ENCODE measurements at places on chromosomes 4 and X. TPM values are rescaled to one million over a fixed set of nuclear protein-coding genes. Genes with fewer than 3 reads are reported as not detected.

- no peak for DNase-seq
These were observed 167.6 kb upstream of the ANK2 start for GRCh38 chr4:112881842-112882241.

GRCh38 chr4:11503166-11503565 is 74.5 kb upstream of the HS3ST1 start:
- no peak for DNase-seq

- peak; percentile 61 for DNase-seq
These were observed 3.9 kb downstream of the MAML3 start for GRCh38 chr4:140149846-140150635.

The GLUD2 gene
- 1.6 TPM for total RNA-seq

The SPIN4 gene
- total RNA-seq = 3.6 TPM

- DNase-seq = peak; percentile 43
These were observed 34.4 kb upstream of the ANXA3 start for GRCh38 chr4:78517050-78517652.

GRCh38 chr4:139955600-139955999 is 198.4 kb downstream of the MAML3 start:
- DNase-seq = no peak

The NKX3-2 gene
- total RNA-seq = under 0.01 TPM

The PABPC1L2B gene
- total RNA-seq = not detected

GRCh38 chr4:27215220-27215826 is 354.7 kb downstream of the STIM2 start:
- DNase-seq = no peak

- DNase-seq = no peak
These were observed 124.6 kb downstream of the RRAGB start for GRCh38 chrX:55841962-55842752.

- DNase-seq = peak; percentile 43
These were observed 124.1 kb upstream of the TBL1X start for GRCh38 chrX:9340598-9341290.

DNA sequence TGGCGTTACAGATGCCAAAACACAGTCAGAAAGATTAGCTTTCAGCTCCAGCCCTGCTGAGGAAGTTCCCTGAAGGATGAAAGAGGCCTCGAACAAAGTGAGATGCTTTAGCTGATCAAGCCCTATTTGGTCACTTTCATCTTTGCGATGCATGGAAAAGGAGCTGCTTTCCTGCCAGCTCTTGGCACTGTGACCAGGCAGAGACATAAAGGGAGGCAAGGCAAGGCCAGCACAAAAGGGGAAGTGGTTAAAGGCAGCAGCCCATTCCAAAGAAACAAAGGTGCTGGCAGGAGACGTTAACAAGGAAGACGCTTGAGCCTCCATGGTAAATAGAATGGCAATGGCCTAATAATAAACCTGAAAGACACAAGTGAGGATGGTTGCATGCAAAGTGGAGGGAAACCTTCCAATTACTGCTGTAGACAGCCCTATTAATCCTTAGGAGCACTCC is 617.1 kb upstream of the INTU start:
- DNase-seq = no peak

The TKTL2 gene
- total RNA-seq = not detected

- DNase-seq = peak; percentile 78
These were observed 8.1 kb downstream of the MORF4L2 start for GRCh38 chrX:103678199-103678993.

GRCh38 chr4:123825596-123826291 is 429.1 kb downstream of the SPRY1 start:
- peak; percentile 91 for DNase-seq

- no peak for DNase-seq
These were observed 121.5 kb downstream of the REELD1 start for GRCh38 chr4:146335763-146336409.

- DNase-seq = peak; percentile 52
These were observed 74.7 kb upstream of the TBL1X start for GRCh38 chrX:9390121-9390520.

- DNase-seq = no peak
These were observed 18.9 kb downstream of the LAMP2 start for GRCh38 chrX:120450163-120450562.

DNA sequence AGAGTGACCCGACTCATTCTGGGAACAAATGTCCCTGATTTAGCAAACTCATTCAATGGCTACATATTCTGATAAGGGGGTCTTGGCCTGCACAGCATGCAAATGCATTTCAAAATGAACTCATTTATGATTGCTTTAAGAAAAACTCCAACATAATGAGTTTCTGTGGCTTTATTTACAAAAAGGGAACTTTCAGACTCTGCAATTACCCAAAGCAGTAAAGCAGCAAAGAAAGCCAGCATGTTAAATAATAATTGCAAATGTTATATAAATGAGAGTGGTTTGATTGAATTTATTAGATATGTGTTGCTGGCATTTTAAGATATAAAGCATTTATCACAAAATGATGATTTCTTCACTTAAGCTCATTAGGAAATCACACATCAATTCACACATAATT is 295.7 kb downstream of the FBXW7 start:
- DNase-seq = no peak

The CT83 gene
- total RNA-seq = not detected

GRCh38 chr4:131531087-131531486 is 1618.0 kb upstream of the PCDH10 start:
- no peak for DNase-seq

DNA sequence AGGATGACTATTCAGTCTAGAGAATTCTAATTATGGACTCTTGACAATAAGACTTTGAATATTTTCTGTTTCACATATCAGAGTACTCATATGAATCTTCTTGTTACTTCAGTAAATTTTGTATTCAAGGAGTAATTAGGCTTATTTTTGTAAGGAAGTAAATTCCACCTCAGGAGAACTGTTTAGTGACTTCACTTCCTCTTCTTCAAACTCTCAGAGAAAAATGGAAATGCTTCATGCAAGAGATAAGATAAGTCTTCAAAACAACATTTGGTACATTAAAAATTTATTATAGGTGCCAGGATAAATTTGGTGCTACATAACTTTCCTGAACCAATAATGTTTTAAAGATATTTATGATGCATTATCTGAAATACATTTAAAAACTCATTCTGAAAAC is 1421.9 kb downstream of the PCDH7 start:
- DNase-seq = no peak

The RNF128 gene
- total RNA-seq = 4.8 TPM

- peak; percentile 6 for DNase-seq
These were observed 448.3 kb upstream of the SLIT2 start for GRCh38 chr4:19803406-19803805.

- no peak for DNase-seq
These were observed 183.5 kb upstream of the GPC4 start for GRCh38 chrX:133598601-133599335.

- no peak for DNase-seq
These were observed 257.0 kb downstream of the IDS start for GRCh38 chrX:149248073-149248625.

The SSX5 gene
- not detected for total RNA-seq

- no peak for DNase-seq
These were observed 273.7 kb downstream of the HNRNPD start for GRCh38 chr4:82099928-82100579.

DNA sequence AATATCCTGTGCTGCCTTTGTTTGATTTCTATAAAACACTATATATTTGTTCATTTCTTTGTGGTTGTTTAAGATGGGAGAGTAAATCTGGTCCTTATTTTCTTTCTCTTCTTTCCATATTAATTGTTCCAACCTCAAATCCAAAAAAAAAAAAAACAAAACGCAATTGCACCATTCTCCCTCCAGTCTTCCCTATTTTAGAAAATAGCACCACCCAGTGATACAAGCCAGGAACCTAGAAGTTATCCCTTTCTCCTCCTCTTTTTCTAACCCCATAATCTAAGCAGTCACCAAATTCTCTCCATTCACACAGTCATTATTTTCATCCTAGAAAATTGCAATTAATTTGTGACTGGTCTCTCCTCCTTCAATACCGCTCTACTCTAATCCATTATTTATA is 107.8 kb downstream of the GABRA3 start:
- DNase-seq = no peak

- DNase-seq = no peak
These were observed 515.6 kb upstream of the GNPDA2 start for GRCh38 chr4:45241976-45242375.

DNA sequence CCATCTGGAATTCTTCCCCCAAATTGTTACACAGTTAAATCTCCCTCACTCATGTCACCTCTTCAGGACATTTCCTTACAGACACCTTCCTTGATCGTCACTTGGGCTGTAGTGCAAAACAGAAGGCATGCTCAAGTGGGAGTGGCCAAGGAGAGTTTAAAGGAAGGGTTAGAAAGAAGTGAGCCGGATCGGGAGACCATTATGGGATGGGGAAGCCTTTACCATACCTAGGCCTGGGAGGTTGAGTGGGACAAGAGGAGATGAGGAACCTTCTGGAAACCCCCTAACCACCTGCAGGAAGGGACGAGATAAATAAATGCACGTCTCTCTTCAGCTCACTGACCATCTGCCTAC is 102.7 kb downstream of the UCHL1 start:
- no peak for DNase-seq

DNA sequence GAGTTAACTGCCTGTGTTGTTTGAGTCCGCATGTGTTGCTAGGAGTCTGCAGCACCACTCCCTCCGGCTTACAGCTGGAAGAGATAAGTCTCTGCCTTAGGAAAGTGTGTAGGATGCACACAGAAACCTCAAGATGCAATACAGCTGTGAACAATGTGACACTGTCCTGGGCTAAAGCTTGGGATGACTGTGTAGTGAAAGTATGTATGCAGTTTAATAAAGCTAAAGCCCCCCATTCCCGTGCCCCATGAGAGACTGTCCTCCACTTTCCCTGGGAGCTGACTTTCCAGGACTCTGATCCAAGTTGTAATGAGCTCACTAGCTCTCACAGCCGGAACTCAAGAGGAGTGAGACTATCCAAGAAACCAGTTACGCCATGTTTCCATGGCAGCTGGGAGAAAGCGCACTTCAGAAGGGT is 156.6 kb upstream of the FTHL17 start:
- peak; percentile 85 for DNase-seq

- DNase-seq = no peak
These were observed 25.7 kb downstream of the SLC39A8 start for GRCh38 chr4:102319594-102319993.

GRCh38 chr4:128913228-128913627 is 103.7 kb downstream of the JADE1 start:
- DNase-seq = no peak

GRCh38 chr4:54439831-54440243 is 210.7 kb downstream of the PDGFRA start:
- peak; percentile 41 for DNase-seq

The GABRE gene
- 1.3 TPM for total RNA-seq

- no peak for DNase-seq
These were observed 3.8 kb downstream of the DOK7 start for GRCh38 chr4:3466691-3467600.

- peak; percentile 69 for DNase-seq
These were observed 173.7 kb downstream of the PABPC4L start for GRCh38 chr4:134027931-134028330.

- DNase-seq = no peak
These were observed 19.8 kb upstream of the TASL start for GRCh38 chrX:30597216-30598012.

DNA sequence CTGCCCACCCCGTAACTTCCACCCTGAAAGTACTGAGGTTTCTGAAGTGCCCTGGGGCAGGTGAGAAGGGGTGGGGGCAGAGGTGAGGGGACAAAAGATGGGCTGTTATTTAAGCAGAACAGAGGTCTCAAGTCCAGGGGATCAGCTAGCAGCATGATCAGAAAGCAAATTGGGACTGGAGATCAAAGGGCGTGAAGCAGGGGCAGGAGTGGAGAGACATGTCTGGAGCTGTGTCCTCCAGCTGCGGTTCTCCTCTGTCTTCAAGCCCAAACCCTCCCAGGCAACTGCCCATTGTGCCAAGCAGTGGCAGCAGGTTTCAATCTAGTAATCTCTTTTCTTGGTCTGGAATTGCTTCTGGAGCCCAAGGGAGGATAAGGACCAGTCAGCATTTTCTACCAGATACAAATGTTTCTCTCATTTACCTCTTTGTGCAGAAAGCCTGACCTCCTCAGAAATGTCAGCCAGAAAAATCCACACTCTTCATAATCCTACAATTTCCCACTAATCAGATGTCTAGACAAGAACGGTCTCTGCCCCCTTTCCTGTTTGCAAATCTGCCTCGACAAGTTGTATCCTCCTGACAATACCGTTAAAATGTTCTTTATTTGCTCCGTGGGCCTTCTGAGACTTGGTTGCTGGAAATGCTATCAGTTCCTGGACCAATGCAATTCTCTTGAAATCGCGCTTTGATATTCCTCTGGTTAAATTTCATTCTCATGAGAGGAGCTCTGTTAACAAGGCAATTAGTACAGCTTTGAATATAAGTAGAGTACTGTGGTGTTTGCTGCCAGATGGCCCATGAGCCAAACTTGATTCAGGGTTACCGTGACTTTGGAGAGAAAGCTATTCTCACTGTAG is 23.2 kb upstream of the RASL11B start:
- no peak for DNase-seq

DNA sequence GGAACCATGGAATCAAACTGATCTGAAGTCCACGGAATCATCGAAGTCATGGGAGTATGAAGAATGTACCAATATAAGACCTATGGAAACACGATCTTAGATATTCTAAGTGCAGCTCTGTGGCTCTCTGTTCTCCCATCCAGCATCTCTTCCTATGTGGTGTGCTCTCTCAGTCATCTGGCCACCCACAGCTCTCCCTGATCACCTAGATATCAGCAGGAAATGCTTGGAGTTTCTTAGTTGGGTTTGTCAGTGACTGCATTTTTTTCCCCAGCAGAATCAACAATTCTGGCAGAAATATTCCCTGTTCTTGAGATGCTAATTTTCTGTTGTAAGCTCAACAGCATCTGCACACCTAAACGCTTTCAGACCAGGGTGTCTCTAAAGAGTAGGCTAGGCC is 94.1 kb downstream of the GC start:
- no peak for DNase-seq

DNA sequence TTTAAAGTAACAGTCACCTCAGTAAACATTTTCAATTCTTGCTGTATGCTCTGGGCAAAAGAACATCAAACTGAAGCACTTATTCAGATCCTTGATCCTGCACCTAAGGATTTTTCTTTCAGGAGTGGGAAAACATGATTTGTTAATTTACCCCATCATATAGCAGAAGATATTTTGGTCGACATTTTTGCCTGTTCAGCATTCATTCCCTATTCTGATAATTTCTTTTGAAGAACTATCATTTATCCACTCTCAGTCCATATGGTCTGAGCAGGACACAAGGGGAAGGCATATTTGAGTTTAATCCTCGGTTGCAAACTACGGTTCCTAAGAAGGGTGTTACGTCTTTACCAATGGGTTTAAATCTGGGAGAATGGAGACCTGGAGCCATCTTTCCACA is 1.2 kb upstream of the CLOCK start:
- no peak for DNase-seq

DNA sequence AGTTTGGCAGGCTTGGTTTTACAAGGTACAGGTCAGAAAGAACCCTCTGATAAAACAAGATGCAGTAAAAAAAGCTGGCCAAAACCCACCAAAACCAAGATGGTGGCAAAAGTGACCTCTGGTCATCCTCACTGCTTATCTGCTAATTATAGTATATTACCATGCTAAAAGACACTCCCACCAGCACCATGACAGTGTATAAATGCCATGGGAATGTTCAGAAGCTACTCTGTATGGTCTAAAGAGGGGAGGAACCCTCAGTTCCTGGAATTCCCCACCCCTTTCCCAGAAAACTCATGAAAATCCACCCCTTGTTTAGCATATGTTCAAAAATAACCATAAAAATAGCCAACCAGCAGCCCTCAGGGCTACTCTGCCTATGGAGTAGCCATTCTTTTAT is 38.1 kb upstream of the CXCL13 start:
- DNase-seq = no peak

The ADAM29 gene
- total RNA-seq = not detected

The HTR2C gene
- total RNA-seq = not detected

- DNase-seq = no peak
These were observed 14.1 kb upstream of the AFP start for GRCh38 chr4:73421708-73422457.

Measured in IMR-90 (cell line).